ENCODE measurements at places on chromosomes 3 and 15.

- no peak for DNase-seq
Measured at GRCh38 chr3:13825311-13825579, 54.6 kb downstream of the WNT7A start.

DNA sequence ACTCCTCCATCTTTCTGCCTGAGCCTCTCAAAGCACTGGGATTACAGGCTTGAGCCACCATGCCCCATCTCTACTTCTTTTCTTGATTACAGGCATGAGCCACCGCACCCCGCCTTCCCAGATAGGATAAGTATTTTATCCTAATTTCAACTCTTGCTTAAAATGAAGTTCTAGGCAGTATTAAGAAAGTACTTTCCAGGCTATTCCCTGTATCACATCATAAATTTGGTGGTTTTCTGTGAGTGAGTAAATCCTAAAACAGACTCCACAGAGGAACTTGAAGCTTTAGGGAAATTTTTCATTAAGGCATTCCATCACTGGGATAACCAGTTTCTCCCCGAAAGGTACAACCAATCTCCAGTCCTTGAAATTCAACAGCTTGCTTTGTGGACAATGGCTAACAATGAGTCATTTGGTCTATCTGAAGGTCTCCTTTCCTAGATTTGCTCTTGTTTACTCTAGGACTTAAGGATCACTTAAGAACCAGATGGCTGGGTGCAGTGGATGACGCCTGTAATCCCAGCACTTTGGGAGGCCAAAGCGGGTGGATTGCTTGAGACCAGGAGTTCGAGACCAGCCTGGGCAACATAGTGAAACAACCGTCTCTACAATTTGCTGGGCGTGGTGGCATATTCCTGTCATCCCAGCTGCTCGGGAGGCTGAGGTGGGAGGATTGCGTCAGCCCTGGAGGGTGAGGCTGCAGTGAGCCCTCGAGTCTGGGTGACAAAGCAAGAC is 49.7 kb upstream of the SKIL start:
- no peak for DNase-seq

DNA sequence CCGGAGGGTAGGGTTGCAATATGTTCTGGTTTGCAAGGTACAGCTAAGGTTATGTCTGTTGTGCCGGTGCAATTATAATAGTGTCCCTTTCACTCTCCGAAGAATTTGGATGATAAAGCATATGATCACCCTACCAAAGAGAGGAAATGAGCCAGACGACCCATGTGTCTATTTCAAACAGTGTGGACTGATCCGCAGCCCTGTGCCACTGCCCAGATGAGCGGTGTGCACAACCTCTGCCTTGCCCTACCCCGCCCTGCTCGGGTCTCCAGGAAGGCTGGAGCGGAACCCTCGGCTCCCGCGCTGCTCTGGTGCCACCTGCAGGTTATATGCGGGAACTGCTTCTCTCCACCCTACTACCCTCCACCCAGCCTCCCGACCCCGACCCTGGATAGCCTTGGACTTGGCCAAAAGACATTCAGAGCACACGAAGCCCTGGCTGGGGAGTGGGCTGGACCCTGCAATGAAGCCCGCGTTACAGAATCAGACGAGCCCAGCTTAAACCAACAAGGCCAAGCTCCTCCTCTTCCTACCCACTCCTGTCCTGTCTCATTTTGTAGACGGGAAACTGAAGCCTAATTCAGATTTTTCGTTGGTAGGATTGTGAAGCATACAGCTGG is 68.4 kb upstream of the CHRNB4 start:
- peak; percentile 76 for DNase-seq

DNA sequence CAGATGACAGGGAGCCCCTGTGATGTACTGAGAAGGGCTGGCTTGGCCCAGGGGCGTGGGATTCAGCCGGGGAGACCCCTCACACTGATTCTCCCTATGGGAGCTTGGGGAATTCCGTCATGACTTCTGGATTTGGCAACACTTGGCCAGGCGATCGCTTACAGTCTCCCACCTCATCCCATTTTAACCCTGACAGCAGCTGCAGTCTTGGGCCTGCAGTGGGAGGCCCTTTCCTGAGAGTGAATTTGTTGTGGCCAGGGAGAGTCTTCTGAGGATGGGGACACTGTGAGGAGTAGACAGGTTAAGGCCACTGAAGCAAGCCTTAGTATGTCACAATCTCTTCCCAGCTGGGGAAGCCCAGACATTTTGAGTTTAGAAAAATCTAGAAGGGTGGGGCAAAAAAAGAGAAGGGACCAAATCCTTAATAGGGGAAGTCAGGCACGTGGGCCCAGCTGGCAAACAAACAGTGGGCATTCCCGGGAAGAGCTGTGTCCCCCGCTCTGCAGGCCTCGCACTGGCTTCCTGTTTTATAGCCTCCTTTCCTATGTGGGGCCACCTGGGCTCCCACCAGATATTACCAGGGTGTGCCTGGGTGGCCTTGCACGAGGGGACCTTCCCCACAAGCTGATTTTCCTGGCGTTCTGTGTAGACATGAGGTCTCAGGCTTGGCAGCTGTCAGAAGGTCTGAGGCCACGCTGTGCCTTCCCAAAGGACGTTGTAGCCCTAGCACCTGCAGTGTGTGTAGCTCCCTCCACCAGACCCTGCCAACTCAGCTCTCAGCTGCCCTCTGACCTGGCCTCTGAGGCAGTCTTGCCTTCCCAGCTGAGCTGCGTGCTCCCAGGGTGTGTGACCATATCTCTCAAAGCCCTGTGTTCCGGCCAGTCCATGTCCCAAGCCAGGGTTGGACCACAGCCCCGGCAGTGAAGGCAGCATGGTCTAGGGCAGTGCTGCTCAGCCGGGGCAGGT is 64.5 kb downstream of the FEM1B start:
- no peak for DNase-seq

DNA sequence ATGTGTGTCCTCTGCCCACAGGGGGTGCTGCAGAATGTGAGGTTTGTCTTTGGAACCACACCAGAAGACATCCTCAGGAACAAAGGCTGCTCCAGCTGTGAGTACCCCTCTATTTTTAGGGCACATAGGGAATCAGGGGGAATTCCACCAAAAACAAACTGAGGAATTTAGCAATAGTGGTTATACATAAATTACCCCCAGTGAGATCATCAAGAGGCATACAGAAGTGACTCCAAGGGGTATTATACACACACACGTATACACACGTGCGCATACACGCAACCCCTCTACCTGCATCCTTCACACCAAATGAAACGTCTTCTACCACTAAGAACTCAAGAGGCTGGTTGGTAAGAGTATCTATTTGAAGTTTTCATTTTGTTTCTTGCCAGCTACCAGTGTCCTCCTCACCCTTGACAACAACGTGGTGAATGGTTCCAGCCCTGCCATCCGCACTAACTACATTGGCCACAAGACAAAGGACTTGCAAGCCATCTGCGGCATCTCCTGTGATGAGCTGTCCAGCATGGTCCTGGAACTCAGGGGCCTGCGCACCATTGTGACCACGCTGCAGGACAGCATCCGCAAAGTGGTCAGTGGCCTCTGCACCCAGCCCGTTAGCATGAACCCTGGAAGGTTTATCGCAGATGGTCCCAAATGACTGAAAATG is 2.9 kb downstream of the THBS1 start:
- peak; percentile 56 for DNase-seq

DNA sequence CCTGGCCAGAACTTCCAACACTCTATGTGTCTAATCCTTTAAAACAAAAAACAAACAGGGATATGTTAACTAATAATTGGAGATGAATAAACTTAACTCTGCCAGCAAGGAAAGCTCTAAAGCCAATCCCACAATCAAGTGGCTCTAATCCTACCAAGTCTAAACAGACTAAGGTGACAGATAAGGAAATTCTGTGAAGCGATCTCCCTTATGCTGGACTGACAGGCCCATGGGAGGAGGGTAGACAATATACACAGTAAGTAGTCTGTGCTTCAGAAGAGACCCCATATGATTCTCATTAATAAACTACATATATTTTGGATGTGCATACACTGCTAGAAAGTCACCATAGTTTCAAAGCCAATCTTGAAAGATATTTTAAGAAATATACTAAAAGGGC is 10.1 kb downstream of the VPS13C start:
- DNase-seq, result no peak

GRCh38 chr3:72147600-72147999 is 362.7 kb upstream of the PROK2 start:
- DNase-seq, result no peak

- DNase-seq, result no peak
Measured at GRCh38 chr3:35664460-35664919, 25.2 kb downstream of the ARPP21 start.

DNA sequence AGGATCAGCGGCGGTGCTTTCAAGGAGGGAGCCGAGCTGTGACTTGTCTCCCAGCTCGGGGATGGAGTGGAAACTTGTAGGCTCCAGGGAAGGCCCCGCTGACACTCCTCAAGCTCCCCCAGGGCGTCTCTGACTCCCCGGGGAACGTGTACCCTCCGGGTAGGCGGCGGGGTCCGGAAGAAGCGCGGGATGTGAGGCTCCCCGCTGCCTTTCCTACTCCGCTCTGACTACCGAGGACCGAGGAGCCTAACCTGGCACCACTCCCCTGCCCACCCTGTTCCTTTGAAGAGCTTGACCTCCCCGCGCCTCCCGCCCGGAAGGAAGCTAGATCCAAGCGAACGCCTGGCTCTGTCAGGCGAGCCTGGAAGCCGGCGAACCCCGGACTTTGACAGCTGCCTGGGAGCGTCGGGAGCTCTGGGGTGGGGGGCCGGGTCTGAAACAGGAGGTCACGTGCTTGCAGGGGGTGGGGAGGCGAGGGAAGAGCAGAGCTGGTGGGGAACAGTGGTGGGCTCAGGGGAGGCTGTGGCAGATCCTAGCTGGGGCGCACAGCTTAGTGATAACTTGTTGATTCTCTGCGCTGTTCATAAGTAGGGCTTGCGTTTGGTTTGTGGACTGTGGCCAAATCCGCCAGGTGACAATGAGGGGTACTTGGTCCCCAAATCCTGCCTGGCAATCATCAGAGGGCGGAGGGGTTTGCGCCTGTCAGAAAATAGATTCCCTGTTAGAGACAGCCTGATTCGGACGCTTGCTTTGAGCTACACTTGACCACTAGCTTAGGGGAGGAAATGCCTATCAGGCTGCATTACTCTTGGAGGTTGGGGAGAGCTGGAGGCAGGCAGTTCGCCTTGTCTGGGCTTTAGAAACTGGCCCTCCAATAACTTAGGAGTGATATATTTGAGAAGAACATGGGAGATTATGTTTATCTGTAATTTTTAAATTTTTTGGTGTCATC is 1.2 kb downstream of the CLSTN2 start:
- no peak for DNase-seq

DNA sequence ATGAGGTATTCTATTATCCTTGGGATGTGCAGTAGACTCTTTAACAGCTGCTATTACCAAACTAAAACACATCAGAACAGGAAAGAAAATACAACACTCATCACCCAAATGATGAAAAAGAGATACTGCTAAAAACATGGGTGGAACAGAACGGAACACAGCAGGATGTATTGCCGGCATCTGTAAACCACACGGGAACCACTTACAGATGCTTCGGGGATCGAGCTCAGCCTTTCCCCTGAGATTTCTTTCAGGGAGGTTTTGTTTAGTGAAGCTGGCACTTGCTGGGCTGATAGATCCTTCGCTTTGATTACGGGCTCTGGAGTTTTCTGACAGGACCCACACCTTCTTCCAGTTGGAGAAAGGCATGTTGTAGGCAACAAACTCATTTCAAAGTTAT is 182.3 kb upstream of the FAM3D start:
- no peak for DNase-seq

DNA sequence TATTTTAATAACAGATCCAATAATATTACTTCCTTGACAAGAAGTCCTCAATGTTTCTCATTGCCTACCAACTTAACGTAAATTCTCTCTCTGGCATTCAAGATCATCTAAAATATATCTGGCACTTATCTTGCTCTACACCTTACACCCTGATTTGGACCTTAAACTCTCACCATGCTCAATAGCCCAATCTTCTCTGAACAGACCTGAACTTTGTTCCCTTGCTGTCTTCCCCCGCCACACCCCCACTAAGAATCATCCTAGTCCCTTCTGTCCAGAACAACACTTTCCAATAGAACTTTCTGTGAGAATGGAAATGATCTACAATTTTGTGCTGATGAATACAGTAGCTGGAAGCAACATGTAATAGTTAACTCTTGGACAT is 44.9 kb downstream of the P2RY1 start:
- DNase-seq, result no peak

- DNase-seq, result no peak
Measured at GRCh38 chr3:13146643-13147143, 73.5 kb upstream of the IQSEC1 start.

DNA sequence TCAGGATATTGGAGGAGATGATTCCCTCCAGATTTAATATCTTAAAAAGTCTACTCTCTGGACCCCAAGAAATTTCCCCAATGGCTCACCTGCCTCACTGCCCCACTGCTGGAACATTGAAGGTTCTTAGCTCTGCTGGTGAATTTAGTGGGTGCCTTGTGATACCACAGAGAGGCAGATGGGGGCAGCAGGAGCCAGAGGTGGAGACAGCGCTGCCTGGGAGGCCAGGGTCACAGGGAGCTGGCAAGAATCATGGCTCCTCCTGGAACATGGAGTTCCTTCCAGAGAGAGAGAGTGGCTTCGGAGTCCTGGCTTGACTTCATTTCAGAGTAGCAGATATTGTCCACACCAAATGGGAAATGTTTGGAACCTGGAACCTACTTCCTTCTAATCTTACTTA is 263.5 kb upstream of the CFAP20DC start:
- peak; percentile 58 for DNase-seq

GRCh38 chr3:191320316-191320715 is 8.9 kb upstream of the CCDC50 start:
- DNase-seq, result no peak

- DNase-seq, result peak; percentile 56
Measured at GRCh38 chr3:169966951-169967915, 626 bp downstream of the SEC62 start.

DNA sequence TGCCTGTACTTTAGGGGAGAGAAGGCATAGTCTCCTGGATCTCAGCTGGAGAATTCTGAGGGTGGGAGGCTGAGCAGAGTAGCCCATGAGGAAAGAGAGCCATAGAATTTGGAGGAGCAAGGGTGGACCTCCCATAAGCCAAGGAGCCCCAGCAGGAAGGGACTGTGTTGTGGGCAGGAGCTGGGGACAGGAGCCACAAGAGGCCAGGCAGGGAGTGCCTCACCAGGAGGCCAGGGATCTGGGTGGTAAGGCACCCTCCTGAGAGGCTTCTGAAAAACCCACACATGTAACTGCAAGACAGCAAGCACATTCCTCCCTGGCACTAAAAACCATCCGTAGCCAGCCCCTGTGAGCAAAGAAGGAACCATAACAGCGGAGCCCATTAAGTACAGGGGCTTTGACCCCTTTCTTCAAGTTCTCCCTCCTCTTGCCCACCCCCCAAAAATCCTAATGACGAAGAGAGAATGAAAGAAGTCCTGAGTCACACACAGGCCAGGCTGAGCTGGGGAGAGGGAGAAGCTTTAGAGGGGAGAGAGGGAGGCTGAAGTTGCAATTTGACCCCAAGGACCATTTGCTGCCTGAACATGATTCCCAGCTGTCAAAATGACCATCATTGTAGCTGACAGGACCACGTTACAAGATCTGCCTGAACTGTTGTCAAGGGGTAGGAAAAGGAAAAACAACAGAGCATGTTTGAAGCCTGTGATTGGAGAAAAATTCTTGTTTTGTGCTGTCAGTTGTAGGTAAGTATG is 82.6 kb downstream of the TRIM42 start:
- DNase-seq, result no peak
